ENCODE measurements at places on chromosomes 3 and 15.

DNA sequence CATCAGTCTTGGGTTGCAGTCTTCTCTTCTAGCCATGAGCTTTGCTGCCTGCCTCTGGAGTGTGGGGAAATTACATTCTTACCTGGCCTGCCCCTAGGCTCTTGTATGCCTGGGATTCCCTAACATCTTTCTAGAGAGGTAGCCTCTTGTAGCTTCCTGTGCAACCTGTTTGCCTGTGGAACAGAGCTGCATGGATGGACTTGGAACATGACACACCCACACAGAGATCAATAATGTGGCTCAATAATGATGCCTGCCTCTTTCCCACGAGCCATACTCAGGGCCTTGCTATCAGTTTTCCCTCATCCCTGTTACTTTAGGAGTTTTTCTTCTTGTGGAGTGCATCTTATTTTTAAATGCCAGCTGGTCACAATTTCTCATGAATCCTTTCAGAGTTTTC lies 11.4 kb downstream of the CHCHD6 start:
- DNase-seq: no peak

DNA sequence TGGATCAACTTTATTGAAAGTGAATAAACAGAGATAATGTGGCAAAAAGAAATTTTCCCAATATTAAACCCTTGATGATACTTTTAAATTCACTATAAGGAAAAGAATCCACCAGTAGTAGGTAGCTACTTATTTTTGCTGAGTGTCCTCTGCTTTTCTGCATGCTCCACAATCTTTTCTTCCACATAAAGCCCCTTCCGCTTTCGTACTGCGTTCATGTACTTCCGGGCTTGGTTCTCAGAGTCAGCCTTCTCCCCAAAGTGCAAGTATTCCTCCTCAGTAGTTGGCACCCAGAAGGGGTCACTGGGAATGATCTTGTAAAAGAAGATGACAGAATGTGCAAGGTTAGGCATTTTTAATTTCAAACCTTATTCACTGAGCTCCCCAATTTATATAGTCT lies 84.4 kb upstream of the MEX3B start:
- DNase-seq: no peak

DNA sequence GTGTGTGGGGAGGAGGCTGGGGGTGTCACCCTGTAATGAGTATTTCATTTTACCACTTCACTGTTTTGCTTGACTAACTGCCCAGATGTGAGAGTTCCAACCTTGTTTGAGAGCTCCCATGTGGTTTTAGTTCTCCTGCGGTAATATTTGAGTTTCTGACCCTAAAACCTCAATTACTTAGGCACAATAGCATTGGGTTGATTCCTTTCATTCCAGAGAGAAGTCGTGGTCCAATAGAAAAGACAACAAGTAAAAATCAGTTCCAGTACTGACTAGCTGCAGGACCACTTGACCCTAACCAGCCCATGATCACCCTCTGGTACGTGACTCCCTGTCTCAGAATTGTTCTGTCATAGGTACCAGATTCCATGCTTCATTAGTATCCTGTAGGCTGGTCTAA lies 630.4 kb downstream of the CADM2 start:
- no peak for DNase-seq

DNA sequence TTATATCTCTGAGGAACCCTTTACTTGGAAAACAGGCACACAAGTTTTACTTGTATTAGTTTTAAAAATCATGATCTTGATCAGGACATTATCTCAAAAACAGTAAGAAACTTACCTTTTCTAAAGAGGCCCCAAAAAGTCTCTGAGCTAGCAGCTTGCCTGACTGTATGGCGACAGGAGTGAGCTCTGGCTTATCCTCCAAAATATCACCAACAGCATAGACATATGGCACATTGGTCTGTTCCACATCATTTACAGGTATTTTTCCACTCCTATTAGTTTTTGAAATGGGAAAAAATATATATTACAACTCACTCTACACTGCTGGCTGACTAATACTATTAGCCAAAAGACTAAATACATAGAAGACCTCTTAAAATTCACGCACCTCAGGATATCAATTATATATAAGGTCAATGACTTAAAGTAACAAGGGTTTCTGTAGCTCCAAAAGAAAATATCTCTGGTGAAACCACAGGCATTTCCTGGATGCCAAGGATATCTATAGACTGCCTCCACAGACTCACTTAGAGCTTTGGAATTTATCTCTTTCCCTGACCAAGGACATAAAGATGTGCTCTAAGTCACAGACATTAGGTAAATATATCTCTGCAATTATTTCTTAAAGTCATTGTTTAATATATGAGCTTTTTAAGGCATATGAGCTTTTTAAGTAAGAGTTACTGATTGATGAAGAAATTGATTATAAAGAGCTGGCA lies 33.1 kb downstream of the TXNRD3 start:
- DNase-seq: no peak

GRCh38 chr3:170660139-170660538 lies 74.3 kb upstream of the SLC7A14 start:
- DNase-seq: no peak

- DNase-seq: no peak
Observed at GRCh38 chr15:40182358-40183029, 21.6 kb downstream of the BUB1B start.

DNA sequence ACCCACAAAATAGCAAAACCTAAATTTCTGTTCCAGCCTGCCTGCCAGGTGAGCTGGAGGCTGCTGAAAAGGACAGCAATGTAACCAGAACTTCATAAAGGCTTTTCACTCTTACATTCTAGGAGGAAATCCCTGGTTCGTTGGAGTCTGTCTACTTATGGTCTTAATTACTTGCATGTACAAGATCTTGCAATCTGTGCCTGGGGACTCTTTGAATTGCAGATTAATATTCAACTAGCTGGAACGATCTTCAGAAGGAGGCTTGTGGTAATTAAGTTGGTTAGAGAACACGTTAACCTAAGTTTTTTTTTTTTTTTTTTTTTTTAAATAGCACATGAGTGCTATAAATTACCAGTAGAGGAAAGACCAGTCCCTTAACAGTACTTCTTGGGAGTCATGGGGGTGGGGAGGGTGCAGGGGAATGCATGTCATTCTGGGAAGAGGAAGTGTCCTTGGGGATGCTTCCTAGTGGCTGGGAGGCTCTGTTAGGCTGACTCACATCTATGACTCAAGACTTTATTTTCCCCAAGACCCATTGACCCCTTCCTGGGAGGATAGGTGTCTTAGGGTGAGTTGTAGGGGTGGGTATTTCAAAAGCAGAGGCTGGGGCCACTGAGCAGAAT lies 139.8 kb downstream of the RAB11A start:
- DNase-seq: no peak

DNA sequence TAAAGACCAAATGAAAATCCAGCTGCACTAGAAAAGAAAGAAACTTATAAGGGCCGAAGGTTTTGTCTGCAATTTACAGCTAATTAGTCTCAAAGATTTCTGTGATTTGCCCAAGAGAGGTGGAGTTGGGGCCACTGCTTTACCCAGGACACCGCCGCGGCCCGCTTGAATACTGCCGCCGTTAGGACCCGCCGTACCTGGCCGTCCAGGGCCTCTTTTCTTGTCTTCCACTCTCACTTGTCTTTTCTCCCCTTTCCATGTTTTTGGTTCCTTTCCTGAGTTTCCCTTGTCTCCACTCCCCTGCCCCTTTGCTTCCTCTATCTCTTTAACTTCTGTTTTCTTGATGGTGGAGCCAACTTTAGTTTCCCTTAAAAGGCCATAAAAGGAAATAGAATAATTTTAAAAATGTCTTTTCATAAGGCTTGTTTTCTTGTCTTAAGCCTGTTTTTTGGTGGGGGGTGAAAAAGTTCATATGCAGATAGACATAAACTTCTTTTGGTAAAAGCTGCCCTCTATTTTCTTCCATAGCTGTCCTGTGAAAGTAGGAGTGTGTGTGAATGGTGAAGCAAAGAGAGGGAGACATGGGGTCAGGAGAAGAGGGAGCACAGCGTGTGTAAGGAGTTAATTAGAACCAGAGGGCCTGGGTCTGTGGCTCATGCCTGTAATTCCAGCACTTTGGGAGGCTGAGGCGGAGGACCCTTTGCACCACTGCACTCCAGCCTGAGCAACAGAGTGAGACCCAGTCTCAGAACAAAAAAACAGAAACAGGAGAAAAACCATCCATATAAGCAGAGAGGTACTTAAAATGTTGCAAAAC lies 16.0 kb upstream of the CCNL1 start:
- DNase-seq: no peak

- DNase-seq: no peak
Observed at GRCh38 chr3:188746291-188746783, 425.4 kb upstream of the TPRG1 start.

DNA sequence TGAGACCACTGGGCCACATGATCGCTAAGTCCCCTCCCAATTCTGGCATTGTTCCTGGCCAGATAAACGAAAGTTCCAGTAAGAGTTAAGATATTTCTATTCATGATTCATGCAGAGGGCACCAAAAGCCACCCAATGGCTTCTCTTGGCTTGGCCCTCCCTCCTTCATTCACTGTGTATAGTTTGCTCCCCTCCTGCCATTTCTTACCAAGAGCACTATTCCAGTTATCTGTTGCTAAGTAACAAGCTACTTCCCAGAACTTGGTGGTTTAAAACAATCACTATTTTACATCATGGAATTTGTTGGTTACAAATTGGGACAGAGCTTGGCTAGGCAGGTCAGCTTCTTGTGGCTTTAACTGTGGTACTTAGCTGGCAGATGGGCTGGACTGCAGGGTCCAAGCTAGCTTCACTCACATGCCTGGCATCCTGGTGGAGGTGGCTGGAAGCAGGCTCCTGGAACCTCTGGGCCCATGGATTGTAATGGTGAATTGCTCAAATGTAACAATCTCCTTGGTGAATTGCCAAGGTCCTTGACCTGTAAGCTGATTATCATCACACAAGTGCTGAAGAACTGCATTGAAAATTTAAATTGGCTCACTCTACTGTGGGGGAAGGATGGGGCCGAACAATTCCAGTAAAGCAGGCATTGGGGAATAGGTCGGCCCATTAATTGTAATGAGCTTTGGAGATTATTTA lies 16.6 kb downstream of the EAF1 start:
- DNase-seq: no peak

DNA sequence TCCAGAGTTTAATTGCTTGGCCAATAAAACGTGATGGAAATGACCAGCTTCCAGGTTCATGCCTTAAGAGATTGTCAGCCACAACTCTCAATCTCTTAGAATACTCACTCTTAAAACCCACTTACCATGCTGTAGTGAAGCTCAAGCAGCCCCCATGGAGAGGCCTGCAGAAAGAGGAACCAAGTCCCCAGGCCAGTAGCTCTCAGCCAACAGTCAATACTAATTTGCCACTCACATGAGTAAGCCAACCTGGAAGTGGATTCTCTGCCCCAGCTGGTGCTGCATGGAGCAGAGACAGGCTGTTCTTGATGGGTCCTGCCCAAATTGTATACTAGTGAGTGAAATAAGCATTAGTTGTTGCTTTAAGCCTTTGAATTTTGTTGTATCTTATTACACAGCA lies 155.9 kb downstream of the OXSM start:
- DNase-seq: no peak

DNA sequence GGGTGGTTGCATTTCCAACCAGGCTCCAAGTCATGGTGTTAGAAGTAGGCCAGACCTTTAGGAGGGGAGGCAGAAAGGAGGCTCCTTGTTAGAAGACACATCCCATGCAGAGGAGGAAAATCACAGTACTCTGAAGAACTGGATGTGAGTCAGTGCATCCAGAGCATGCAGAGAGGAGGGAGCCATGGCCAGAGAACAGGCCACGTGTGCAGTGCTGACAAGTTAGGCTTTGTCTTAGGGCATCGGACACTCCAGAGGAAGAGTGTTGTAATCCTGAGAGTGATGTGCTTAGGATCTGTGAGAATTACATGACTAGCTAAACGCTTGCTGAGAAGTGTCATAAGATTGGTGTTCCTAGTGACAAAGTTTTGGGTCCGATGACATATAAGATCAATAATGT lies 456.5 kb upstream of the THRB start:
- no peak for DNase-seq

- DNase-seq: no peak
Observed at GRCh38 chr15:80580106-80580505, 115.0 kb upstream of the ABHD17C start.

GRCh38 chr3:42009456-42009855 lies 47.6 kb upstream of the ULK4 start:
- no peak for DNase-seq

DNA sequence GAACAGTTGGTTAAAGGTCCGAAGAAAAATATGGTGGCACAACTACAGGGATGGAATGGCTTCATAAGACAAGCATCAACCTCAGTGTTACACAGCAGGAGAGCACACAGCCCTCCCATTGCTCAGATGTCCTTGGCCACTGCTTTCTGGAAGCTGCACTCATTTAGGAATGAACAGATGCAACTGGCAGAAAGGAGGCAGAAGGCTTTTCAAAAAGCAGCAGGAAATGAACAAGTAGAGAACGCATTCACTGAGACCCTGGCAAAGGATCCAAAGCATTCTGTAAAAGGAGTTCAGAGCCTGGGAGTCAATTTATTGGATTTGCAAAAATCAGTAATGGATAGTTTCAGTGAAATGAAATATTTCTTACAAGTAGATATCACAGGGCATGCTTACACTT lies 101.1 kb downstream of the PDZRN3 start:
- DNase-seq: no peak

DNA sequence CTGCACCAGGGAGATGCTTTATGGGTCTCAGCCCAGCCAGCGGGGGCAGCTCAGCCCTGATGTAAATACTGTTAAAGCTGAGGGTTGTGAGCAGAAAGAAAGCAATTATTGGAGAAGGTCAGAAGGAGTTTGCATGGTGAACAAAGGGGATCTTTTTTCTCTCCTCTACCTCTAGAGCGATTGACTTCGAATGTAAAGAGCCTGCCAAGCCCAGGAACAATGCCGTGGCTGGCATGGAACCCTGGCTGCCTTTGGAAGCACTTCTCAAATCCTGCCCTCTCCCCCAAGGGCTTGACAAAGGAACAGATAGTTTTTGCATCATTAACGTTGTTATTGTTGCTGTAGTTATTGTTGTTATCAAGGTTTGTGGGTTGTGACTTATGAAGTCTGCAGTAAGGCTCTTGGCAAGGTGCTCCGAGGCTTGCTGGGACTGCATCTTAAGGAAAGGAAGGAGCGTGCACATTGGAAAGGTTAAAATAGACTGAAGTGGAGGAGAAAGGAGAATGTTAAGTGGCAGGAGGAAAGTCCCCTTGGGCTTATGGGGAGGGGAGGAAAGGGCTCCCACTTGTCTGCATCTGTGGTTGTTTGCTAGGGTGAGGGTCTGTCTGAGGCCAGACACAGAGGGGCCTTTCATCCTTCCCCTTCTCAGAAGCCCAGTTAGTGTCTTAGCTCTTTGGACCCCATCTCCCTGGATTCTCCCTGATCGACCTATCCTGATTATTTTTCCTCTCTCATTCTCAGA lies 16.7 kb downstream of the PDIA5 start:
- no peak for DNase-seq

- no peak for DNase-seq
Observed at GRCh38 chr3:194577986-194578905, 55.0 kb downstream of the TMEM44 start.

DNA sequence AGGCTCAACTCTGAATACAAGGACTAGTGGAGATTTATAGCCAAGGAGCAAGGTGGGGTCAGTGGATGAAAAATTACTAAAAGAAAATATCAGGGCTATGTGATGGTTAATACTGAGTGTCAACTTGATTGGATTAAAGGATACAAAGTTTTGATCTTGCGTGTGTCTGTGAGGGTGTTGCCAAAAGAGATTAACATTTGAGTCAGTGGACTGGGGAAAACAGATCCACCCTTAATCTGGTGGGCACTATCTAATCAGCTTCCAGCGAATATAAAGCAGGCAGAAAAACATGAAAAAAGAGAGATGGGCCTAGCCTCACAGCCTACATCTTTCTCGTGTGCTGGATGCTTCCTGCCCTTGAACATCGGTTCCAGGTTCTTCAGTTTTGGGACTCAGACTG lies 14.4 kb upstream of the SENP7 start:
- no peak for DNase-seq
